Stimulated activated CD8-positive, alpha-beta memory T cell treated with anti-CD3 and anti-CD28 coated beads, Interleukin-15, amount 100 ng/mL, for 4 hours (primary cell): ENCODE measurements at places on chromosomes 11 and 22.

- DNase-seq, result no peak
Measured at GRCh38 chr11:94830722-94831510, 62.8 kb downstream of the AMOTL1 start.

DNA sequence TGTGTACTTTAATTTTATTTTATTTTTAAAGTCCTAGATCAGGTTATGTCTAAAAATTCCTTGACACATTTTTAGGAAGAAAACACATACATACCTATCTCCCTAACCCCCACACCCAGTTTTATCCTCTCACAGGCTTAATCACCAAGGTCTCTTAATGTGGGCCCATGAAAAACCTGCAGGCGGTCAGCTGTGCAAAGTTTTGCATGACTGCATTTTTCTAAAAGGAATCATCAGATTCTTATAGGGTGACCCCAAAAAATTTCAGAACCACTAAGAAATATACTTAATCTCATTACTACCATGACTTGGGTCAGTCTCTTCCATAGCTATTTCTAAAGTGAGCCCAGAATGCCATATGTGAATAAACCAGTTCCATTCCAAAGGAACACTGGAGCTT lies 19.8 kb downstream of the SAA1 start:
- no peak for DNase-seq

GRCh38 chr11:113574586-113574985 lies 99.4 kb upstream of the DRD2 start:
- no peak for DNase-seq

DNA sequence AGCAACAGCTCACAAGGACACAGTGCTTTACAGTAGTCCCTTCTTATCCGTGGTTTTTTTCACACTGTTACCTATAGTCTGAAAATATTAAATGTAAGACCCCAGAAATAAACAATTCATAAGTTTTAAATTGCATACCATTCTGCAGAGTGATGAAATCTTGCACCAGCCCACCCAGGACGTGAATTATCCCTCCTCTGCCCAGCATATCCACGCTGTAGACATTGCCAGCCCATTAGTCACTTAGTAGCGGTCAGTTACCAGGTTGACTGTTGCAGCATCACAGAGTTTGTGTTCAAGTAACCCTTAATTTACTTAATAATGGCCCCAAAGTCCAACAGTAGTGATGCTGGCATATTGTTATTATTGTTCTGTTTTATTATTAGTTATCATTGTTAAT lies 3.6 kb downstream of the CLTCL1 start:
- no peak for DNase-seq

GRCh38 chr22:26555478-26555877 lies 34.5 kb downstream of the TPST2 start:
- no peak for DNase-seq

- DNase-seq, result no peak
Measured at GRCh38 chr11:58786693-58787092, 55.0 kb upstream of the GLYAT start.

DNA sequence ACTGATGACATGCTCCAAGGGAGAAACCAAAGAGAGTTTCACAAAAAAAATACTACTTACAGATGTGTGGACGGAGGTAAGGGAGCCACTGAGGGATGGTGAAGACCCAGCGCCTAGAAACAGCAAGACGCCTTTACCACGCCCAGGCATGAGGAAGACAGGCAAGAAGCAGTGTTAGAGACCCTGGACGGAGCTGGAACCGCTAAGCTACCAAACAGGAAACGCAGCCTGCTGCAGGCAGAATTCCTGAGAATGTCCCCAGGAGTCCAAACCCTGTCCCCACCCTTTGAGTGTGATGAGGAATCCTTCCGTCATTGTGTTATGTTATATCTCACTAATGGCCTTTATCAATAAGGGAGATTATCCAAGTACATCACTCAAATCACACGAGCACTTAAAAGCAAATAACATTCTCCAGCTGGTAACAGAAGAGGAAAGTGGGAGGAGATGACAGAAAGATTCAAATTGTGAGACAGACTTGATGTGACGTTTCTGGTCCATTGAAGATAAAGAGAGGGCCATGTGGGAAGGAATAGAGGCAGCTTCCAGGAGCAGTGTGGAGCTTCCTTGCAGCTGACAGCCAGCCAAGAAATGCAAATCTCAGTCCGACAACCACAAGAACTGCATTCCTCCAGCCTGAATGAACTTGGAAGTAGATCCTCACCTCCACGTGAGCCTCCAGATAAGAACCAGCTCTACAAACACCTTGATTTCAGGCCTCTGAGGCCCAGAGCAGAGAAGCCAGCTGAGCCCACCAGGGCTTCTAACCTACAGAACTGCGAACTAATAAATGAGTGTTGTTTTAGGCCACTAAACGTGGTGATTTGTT lies 19.1 kb downstream of the FAM181B start:
- no peak for DNase-seq

GRCh38 chr11:125373426-125374391 lies 122.4 kb downstream of the FEZ1 start:
- no peak for DNase-seq

DNA sequence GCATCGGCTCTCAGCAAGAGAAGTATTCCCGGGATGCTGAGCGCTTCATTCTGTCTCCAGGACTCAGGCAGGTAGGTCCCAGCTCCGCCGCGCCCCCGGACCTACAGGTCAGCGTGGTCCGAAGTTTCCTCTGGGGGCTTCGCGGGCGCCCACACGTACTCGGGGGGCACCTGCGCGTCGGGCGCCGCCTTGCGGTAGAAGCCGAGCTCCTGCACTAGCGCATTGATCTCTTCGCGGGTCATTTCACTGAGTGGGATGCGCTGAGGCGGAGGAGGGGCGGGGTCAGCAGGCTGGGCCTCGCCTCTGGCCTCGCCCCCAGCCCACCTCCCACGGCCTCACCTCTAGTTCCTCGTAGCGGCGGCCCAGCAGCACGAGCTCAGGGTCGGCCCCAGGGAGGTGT lies 2.5 kb downstream of the SELENOM start:
- no peak for DNase-seq

DNA sequence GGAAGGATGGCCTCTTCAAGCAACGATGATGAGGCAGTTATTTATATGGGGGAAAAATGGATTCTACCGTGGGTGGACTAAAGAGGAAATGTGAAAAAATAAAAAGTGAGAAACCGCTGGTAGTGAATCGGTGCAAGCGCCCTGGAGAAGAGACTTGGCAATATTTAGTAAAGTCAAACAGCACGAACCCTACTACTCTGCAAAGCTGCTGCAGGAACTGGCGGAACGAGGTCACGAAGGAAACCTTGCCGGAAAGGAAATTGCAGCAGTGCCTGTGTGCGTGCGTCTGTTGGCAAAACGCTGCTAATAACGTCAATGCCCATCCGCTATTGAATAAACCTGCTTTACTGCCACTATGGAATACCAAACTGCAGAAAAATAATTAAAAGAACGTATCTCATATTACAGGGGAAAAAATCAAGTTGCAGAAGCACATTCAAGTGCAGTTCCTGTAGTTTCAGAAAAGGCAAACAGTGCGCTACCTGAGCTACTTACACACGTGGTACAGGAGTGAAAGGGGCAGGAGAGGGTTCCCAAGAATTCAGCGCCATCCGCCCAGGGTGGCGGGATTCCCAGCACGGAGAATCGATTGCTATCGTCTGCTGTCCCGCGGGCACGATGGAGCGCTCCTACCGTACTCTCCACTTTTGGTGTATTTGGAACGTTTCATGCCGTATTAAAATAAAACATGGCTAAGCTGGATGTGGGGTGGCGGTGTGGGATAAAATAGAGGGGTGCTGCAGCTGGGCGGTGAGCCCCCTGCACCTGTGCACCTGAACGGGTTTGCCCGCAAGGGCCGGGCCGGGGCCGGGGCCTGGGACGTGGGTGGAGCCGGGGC lies 585 bp upstream of the NADSYN1 start:
- no peak for DNase-seq

DNA sequence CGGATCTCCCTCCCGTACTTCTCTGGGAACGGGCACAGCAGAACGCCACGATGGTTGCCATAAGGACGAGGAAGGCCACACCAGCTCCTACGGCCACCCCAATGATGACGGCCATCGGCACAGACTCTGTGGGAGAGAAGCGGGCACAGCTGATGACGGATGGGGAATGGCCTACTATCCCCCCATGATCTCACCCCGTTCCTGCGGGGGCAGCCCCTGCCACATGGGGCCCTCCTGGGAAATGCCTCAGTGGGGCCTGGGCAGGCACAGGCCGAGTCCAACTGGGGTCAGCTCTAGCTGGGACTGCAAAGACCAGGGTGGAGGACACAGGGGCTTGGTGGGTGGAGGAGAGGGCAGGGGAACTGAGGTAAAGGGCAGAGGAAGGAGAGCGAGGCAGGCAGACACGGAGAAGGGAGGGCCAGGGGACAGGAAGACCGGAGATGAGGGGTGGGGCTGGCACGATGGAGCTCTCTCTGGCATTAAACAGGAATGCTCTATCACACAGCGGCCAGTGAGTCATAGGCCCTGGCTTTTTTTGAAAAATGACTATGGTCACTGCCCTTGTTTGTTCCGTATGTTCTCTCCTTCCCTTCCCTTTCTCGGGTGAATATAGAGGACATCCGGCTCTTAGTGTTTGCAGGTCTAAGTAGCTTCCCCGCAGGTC lies 76.0 kb downstream of the ST3GAL4 start:
- no peak for DNase-seq

- DNase-seq, result no peak
Measured at GRCh38 chr11:77159937-77160495, 32.0 kb downstream of the MYO7A start.

GRCh38 chr11:72333661-72334060 lies 89.7 kb upstream of the PHOX2A start:
- DNase-seq, result no peak
